ENCODE measurements at places on chromosomes 6 and 20. TPM values are rescaled to one million over a fixed set of nuclear protein-coding genes. Genes with fewer than 3 reads are reported as not detected.
A peak's percentile ranks its signal among the peaks of the same experiment; 100 is the strongest.

The DSP gene
- total RNA-seq = 46.4 TPM

The HSD17B8 gene
- 40.4 TPM for total RNA-seq

DNA sequence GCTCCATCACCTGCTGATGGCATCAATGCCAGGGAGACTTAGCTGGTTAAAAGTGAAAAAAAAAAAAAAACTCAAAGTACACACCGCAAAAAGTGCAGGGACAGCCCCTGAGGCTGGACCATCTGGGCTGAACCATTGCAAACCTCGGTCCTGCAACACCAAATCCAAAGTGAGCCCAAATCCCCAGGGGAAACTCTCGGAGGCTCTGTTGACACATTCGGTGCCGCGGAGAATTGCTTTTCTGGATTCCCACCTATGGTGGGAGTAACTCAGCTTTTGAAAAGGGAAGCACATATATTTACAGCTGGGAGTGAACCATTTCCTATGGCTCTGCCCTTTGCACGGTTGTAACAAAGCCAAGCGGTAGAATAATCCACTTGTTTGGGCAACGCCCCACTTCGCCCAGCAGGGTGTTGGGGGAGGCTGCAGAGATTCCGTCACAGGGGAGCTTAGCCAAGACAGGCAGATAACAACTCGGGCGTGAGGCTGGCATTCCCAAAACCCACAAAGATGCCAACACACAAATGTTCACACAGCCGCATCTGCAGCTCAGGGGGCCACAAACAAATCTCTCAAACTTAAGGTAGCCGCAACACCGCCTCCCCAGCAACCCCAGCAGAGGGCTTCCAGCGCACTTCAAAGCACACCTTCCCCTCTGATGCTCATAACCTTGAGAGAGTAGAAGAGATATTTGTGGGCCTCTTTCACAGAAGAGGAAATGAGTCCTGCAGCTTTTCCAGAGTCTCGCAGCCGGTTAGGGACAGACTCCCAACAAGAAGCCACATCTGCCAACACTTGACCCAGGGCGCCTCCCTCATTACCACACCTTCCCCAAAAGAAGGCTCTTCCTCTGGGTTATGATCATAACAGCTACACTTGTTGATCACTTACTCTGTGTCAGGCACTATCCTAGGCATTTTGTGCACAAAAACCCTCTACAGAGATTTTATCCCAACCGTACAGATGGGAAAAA is 11.4 kb downstream of the ZC3H12D start:
- DNase-seq = no peak
- peaks cover 15% of the 10 kb centered on the region for H3K27me3 ChIP-seq
- no peaks in the 10 kb centered on the region for H3K36me3 ChIP-seq
- no peak overlapping the region for H3K27ac ChIP-seq
- H3K4me1 ChIP-seq = no peaks in the 10 kb centered on the region

DNA sequence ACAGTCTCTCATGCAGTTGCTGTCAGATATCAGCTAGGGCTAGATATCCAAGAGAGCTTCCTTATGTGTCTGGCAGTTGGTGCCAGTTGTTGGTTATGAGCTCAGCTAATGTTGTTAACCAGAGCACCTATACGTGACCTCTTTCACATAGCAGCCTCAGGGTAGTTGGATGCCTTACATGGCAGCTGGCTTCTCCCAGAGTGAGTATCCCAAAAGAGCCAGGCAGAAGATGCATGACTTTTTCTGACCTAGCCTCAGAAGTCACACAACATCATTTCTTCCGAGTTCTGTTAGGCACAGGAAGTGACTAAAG is 175.7 kb downstream of the VEGFA start:
- no peak for DNase-seq

GRCh38 chr6:160015778-160016684 is 47.1 kb downstream of the IGF2R start:
- no peak for DNase-seq
- H3K27ac ChIP-seq = no peak overlapping the region
- no peak overlapping the region for H3K4me3 ChIP-seq
- H3K36me3 ChIP-seq = peaks cover 23% of the 10 kb centered on the region

- peaks cover 7% of the 10 kb centered on the region for H3K27me3 ChIP-seq
- H3K27ac ChIP-seq = no peak overlapping the region
- no peaks in the 10 kb centered on the region for H3K4me1 ChIP-seq
- H3K4me3 ChIP-seq = no peak overlapping the region
- DNase-seq = no peak
These were observed 38.9 kb downstream of the DLL1 start for GRCh38 chr6:170251776-170252571.

DNA sequence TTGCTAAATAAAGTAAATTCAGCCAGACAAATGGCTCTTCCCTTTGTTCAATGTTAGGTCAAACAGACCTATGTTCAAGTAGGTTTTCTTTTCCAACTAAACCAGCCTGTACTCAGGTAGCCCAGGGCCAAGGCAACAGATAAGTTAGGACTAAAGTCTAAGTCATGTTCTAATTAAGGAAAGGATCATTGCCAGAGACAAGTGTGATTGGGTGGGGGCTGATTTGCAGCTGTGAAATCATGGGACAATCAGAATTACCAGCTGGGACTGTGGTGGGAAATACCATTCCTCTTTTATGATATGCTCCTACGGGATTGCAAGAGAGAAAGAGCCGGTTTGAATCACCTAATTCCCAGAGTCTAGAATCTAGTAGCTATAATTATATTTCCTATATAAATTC is 4.2 kb upstream of the FBXO30 start:
- no peaks in the 10 kb centered on the region for H3K4me1 ChIP-seq
- no peak overlapping the region for H3K4me3 ChIP-seq
- no peak for DNase-seq
- no peak overlapping the region for H3K27ac ChIP-seq
- H3K27me3 ChIP-seq = no peaks in the 10 kb centered on the region

DNA sequence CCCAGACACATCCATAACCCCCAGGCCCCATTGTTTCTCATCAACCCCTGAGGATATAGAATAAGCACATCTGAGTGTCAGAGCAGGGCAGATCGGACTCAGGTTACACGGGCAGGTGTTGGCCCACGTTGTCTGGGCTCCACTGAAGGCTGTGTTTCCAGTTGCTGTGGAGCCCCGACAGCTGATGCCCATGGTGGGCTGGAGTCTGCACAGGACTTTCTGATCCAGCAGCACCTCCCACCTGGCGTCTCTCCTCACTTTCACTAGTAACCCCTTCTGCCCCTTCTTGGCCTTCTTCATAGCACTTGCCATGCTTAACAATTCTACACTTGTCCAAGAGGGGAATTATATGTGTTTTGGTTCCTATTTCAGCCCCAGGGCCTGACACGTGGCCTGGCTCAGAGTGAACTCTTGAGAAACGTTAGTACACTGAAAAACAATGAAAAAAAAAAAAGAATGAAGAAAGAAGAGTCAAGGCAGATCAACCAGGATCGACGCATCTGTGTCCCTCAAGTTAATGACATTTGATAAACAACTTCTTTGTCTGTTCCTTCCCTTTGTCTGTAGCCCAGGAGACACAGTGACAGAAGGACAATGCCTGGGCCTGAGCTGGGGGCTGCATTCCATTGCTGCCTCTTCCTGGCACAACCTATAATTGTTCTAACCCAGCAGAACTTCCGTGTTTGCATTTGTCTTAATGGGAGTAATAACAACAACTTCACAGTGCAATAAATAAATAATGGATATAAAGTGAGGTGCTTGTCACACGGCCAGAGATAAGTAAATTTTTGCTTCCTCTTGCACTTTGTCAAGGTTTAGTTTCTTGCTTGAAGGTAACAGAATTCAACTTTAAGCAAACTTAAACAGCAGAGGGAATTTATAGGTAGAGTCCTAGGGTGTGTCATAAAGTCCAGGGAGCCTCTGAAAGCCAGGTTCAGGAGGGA is 224.2 kb upstream of the SSTR4 start:
- H3K4me1 ChIP-seq = no peaks in the 10 kb centered on the region
- no peak overlapping the region for H3K4me3 ChIP-seq
- H3K36me3 ChIP-seq = no peaks in the 10 kb centered on the region
- H3K27ac ChIP-seq = no peak overlapping the region
- H3K27me3 ChIP-seq = no peaks in the 10 kb centered on the region
- no peak for DNase-seq

GRCh38 chr6:93433592-93433991 is 14.2 kb upstream of the EPHA7 start:
- no peak overlapping the region for H3K4me3 ChIP-seq
- DNase-seq = no peak
- no peaks in the 10 kb centered on the region for H3K27me3 ChIP-seq
- no peak overlapping the region for H3K27ac ChIP-seq
- no peaks in the 10 kb centered on the region for H3K4me1 ChIP-seq
- no peaks in the 10 kb centered on the region for H3K36me3 ChIP-seq

DNA sequence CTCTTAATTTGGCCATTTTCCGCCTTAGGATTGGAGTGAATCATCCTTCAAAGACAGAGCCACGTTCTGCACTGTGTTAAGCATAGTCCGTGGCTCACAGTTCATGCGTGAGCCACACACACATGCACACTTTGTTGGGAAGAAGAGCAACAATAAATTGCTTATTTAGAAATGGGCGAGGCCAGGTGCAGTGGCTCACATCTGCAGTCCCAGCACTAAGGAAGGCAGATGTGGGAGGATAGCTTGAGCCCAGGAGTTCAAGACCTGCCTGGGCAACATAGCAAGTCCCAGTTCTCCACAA is 131.3 kb downstream of the ZDHHC14 start:
- H3K4me1 ChIP-seq = peaks cover 21% of the 10 kb centered on the region
- DNase-seq = no peak
- H3K4me3 ChIP-seq = no peak overlapping the region
- H3K36me3 ChIP-seq = peaks cover 4% of the 10 kb centered on the region

DNA sequence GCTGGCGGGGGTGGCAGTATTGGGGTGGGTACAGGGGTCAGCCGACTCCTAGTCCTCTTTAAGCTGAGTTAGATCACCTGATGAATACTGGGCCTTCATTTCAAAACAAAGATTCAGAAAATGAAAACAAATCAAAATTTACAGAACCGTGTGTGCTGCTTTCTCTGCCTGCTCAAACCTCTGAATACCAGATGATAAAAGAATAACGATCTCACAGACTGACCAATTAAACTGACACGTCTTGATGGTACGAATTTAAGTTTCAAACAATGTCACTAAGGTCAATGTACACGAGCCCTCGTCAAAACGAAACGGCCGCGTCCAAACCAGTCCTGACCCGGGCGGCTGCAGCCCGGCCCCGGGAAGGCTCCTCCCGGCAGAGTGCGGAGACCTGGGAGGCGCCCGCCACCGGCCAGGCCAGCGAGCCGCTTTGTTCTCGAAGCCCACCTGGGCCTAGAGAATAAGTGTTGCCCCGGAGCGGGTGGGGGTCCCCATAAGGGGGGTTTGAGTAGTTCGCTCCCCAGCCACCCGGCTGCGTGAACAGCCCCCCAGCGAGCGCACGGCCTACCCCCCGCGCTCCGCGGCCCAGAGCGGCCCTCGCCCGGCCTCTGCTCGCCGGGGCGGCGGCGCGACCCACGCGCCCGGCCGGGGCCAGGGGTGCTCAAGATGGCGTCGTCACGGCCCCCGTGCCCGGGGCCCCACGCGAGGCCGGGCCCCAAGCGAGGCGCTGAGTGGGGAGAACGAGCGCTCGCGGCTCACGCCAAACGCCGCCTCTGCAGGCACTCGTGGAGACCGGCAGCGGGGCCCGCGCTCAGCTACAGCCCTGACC is 728 bp downstream of the PSMA7 start:
- H3K27ac ChIP-seq = peak overlapping the region; percentile 94
- DNase-seq = peak; percentile 32
- H3K36me3 ChIP-seq = peaks cover 85% of the 10 kb centered on the region
- H3K4me1 ChIP-seq = peaks cover 43% of the 10 kb centered on the region
- no peaks in the 10 kb centered on the region for H3K27me3 ChIP-seq

DNA sequence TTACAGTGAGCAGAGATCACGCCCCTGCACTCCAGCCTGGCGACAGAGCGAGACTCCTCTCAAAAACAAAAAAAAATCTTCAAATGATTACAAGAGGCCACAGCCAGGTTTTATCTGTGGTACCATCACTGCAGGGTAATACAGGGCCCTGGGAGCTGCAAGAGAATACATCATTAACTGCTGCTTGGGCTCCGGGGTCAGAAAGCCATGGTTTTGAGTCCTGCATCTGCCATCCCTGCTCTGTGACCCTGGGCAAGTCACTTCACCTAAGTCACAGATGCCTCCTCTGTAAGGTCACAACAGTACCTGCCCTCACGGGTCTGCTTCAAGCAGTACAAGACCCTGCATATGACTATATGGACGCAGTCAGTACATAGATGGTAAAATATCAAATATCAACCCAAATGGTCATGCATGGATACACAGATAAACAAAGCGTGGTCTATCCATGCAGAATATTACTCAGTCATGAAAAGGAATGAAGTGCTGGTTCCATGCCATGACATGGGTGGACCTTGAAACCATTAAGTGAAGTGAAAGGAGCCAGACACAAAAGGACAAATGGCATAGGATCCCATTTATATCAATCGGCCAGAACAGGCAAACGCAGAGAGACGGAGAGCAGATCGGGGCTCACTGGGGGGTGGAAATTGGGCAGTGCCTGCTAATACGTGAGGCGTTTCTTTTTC is 83.6 kb downstream of the NFATC2 start:
- H3K4me3 ChIP-seq = no peak overlapping the region
- DNase-seq = no peak
- peaks cover 13% of the 10 kb centered on the region for H3K36me3 ChIP-seq
- no peaks in the 10 kb centered on the region for H3K27me3 ChIP-seq
- peaks cover 13% of the 10 kb centered on the region for H3K4me1 ChIP-seq
- no peak overlapping the region for H3K27ac ChIP-seq

DNA sequence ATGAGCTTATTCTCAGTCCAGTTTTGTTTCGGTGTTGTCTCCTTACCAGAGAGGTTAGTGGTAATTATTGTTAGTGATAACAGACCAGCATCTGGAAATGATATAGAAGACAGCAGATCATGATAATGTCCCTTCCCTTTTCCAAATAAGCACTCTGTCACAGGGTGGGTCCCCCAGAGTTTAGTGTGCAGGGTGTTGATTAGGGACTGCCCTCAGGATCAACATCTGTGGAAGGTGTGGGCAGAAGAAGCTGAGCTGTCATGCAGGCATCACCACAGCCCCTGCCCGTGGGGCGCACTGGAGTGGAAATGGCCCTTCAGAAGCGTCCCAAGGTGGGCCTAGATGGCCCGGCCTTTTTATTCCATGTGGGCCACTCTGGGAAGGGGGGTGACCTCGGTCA is 67.6 kb upstream of the DTNBP1 start:
- H3K4me1 ChIP-seq = no peaks in the 10 kb centered on the region
- no peak overlapping the region for H3K4me3 ChIP-seq

- H3K4me3 ChIP-seq = no peak overlapping the region
- no peak overlapping the region for H3K27ac ChIP-seq
- peaks cover 22% of the 10 kb centered on the region for H3K27me3 ChIP-seq
- DNase-seq = no peak
- no peaks in the 10 kb centered on the region for H3K4me1 ChIP-seq
- no peaks in the 10 kb centered on the region for H3K36me3 ChIP-seq
These were observed 18.5 kb upstream of the KCNK5 start for GRCh38 chr6:39247667-39248194.

GRCh38 chr6:65098349-65098748 is 608.7 kb downstream of the EYS start:
- no peak for DNase-seq
- H3K27ac ChIP-seq = no peak overlapping the region
- no peak overlapping the region for H3K4me3 ChIP-seq
- no peaks in the 10 kb centered on the region for H3K27me3 ChIP-seq
- H3K36me3 ChIP-seq = no peaks in the 10 kb centered on the region

All from Calu3 (cell line).